Stimulated activated CD8-positive, alpha-beta memory T cell treated with anti-CD3 and anti-CD28 coated beads, Interleukin-4, amount 100 ng/mL, for 1 hour (primary cell): ENCODE measurements at places on chromosomes 6 and 20.

- DNase-seq, result no peak
Measured at GRCh38 chr6:63066055-63066704, 145.1 kb upstream of the FKBP1C start.

- DNase-seq, result no peak
Measured at GRCh38 chr6:35586542-35586941, 73.8 kb upstream of the TULP1 start.

DNA sequence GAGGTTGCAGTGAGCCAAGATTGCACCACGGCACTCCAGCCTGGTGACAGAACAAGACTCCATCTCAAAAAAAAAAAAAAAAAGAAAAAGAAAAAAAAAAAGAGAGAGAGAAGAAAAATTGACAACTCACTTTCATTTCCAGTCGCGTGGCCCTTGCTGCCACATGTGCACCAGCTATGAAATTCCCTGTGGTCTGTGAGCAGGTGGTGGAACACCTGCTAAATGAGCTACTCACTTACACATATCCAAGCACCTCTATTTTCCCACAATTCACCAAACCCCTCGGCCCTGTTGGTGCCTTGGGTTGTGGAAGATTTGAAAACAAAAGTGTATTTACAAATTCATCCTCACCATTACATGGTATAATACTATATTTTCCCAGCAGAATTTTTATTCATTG is 105.2 kb upstream of the ASF1A start:
- no peak for DNase-seq

- DNase-seq, result no peak
Measured at GRCh38 chr6:124792386-124792785, 169.9 kb upstream of the RNF217 start.
